ENCODE measurements at places on chromosomes 3 and 15. TPM values are rescaled to one million over a fixed set of nuclear protein-coding genes. Genes with fewer than 3 reads are reported as not detected.

DNA sequence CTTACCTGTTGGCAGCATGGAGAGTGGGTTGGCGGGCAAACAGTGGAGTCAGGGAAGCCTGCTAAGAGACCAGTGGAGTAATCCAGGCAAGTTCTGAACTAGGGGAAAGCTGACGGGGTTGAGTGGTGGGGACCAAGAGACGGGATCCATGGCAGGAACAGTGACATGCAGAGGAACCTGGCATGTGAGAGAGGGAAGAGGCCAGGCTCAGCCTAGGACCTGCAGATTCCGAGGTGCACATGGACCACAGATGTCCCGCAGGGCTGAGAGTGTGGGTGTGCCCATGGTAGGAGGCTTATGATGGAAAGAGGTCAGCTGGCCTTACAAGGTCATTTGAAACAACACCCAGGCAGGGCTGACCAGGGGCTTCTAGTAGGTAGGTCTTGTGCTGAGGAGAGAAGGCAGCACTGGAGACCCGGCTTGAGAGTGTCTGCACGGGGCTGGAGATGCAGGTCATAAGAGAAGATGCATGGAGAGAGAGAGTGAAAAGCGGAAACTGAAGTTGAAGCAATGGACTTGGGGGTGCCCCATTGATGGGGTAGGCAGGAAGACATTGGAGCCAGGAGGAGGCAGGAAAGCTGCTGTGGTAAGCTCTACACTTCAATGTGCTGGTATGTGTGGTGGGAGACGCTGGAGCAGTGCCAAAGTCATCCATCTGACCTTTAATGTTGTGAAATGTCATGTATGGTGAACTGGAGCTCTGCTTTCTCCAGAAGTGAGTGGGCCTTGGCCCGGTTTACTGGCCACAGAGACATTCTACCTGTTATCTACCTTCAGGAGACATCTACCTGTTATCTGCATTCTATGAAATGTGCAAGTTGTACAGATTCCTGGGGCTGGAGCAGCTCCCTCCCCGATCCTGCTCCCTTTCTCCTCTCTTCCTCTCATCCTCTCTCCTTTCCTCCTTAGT is 4.6 kb downstream of the SPSB4 start:
- peak; percentile 69 for DNase-seq

The SCN11A gene
- under 0.01 TPM for total RNA-seq

The TGM5 gene
- total RNA-seq, result not detected

DNA sequence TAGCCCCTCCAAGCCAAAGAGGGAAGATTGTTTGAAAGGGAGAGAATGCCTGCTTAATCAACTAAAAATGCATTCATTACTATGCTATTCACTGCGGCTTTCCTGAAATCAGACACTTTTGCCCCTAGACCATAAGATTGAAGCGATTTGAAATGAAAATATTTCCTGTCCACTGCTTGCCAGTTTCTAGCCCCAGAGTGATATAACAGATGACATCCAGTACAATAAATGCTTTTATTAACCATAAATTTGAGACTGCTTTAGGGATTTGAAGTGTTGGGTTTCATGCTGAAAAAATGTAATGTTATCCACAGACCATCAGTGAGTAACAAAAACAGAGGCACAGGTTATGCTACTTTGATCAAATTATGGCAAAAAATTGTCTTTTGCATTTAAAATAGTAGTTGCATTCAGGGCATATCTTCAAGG is 14.1 kb downstream of the IL17RD start:
- no peak for DNase-seq

- DNase-seq, result peak; percentile 41
Measured at GRCh38 chr3:52140769-52141168, 13.5 kb downstream of the POC1A start.

GRCh38 chr3:17398959-17399551 is 343.4 kb downstream of the TBC1D5 start:
- no peak for DNase-seq

The FSD2 gene
- total RNA-seq, result not detected

DNA sequence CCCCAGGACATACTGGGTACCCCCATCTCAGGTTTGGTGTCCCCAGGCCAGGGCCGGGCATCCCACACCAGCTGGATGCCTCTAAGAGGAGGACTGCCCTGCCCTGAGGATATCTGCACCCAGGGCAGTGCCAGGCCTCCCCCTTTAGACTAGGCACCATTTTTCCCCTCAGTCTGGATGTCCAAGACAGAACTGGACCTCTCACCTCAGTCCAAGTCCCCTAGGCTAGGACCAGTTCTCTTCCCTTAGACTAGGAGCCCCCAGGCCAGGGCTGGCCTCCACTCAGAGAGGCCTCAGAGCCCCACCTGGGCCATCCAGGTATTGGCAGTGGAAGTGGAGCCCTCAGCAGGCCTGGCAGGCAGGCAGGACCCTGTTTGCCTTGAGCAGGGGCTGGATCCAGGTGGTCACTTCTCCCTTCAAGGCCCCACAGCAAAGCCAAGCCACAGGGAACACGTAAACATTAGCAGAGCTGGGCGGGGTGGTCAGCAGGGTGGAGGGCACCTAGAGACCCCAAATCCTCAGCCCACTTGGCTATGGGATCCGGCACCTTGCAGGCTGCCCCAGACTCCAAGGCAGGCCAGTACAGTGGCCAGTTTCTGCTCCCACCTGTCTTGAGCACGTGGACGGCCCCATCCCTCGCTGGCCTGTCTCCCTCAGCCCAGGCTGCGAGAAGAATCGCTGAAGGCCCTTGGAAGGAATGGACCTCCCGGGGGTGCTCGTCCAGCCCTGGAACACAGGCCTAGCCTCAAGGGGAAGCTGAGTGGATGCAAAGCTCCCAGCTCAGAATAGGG is 28.3 kb downstream of the PTH1R start:
- peak; percentile 57 for DNase-seq

- DNase-seq, result no peak
Measured at GRCh38 chr3:185948292-185948691, 10.5 kb upstream of the TRA2B start.

GRCh38 chr15:72591361-72591760 is 63.1 kb upstream of the GOLGA6B start:
- peak; percentile 83 for DNase-seq

GRCh38 chr3:47849699-47850563 is 47.0 kb downstream of the DHX30 start:
- peak; percentile 82 for DNase-seq

All from osteoblast (primary cell).